NCI-H1930 (cell line): ENCODE measurements at places on chromosomes 13 and 19.

DNA sequence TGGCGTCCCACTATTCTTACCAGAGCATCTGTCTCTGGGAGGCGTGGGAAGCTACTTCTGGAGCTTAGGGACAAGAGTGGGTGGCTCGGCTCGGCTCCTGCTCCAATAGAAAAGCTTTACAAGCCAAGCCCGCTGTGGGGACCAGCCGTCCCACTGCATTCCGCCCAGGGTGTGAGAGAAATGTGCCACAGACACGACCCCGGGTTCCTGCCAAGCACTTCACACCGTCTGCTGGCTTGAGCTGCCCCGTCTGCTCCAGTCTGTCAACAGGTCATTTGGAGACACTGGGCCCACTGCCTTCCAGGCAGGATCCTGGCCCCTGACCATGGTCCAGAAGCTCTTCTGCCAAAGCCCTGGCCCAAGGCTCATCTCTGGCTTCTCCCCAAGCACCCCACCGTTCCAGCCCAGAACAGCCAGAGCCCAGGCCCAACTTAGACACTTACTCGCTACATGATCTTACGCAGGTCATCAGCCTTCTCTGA, 6.5 kb upstream of the FKRP start:
- no peak for DNase-seq

- DNase-seq: no peak
These were observed 937.9 kb downstream of the EFNB2 start for GRCh38 chr13:105597573-105597972.

DNA sequence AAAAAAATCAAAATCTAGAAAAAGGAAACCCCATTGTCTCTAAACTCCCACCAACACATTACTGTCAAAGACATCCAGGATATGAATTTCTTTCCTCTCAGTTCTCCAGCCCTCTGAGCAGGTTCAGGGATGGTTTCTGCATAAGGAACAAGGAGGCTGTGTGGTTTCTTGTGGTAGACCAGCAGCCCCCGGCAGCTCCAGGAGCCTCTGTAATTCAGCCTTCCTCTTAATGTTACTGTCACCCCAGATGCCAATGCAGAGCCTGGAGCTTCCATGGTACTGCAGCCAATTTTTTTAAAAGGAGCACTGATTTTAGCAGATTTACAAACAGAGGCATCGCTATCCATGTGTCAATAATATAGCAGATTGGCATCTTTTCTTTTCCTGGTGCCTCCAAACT, 100.6 kb upstream of the FAM216B start:
- DNase-seq: no peak

GRCh38 chr19:38666663-38667511, 19.4 kb downstream of the ACTN4 start:
- DNase-seq: no peak

GRCh38 chr13:65217471-65217995, 2012.6 kb downstream of the PCDH9 start:
- DNase-seq: no peak

DNA sequence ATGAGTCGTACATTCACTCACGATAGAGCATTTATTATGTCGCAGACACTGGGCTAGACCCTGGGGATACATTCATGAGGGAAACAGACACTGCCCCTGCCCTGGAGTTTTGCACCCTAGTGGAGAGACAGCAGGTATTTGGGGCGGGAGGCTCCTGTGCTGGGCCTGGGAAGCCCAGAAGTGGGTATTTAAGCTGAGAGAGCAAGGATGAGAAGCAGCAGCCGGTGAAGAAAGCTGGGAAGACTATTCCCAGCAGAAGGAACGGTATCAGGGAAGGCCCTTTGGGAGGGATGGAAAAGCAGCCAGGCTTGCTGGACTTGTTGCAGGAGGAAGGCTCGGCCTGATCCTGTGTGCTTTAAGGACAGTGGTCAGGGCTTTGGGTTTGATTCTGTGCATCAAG, 54.5 kb downstream of the CDADC1 start:
- DNase-seq: no peak

- DNase-seq: no peak
These were observed 2.4 kb upstream of the TGFBR3L start for GRCh38 chr19:7912144-7912696.

- DNase-seq: no peak
These were observed 62.2 kb downstream of the ZAR1L start for GRCh38 chr13:32252812-32253438.

- no peak for DNase-seq
These were observed 4.1 kb downstream of the SOX21 start for GRCh38 chr13:94708031-94708859.

DNA sequence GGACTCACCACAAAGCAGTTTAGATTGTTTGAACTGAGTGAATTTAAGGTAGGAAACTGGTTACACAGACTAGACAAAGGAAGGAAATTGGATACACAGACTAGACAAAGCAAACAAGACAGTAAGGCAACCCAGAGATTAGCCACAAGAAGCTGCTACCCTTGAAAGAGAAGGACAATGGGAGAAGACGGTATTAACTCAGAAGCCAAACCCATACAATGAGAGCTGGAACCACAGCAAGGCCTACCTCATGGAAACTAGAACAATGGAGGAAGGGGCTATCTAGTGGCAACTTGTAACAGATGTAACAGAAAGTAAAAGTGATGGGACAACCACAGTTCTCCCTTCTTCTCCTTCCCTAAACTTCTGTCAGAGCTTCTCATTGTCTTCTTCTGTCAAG, 410.9 kb upstream of the SPRY2 start:
- no peak for DNase-seq

- no peak for DNase-seq
These were observed 5.8 kb downstream of the KRTDAP start for GRCh38 chr19:35484252-35485036.

DNA sequence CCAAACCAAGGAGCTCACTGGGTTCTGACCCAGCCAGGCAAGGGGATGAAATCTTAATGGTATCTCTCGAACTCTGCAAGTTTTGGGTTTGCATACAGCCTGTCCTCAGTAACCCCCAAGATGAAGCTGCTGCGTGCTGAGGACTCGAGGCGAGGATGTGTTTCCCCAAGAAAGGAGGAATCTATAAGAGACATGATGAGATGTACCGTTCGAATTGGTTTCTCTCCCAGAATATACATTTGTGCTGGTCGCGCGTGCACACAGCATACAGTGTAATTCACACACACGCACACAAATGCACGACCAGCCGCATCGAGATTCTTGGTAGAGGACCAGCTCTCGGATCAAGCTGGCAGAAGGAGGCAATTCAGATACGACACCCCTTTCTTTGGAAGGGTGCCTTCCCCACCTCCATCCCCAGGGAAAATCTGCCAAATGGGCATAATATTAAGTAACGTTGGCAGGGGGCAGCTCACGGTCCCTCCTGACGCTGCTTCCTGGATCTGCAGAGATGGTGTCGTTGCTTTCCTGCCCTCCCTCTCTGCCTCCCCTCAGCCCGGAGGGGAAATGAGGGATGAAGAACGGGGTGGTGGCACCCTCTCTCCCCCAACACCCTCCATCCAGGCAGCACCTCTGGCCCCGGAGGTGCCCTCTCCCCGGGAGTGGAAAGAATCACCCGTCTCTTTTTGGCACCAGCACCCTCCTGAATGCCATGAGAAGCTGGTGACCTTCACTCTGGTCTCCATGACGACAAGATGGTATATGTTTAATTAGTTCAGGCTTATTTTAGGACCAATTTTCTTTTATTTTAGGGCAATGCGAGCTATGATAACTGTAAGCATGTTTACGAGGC, 310.2 kb downstream of the ZNF536 start:
- no peak for DNase-seq

GRCh38 chr19:22519152-22519551, 97.0 kb upstream of the ZNF98 start:
- DNase-seq: no peak

- DNase-seq: no peak
These were observed 17.4 kb downstream of the ZC3H4 start for GRCh38 chr19:47096100-47096704.

GRCh38 chr13:83980331-83980730, 98.1 kb upstream of the SLITRK1 start:
- no peak for DNase-seq

- DNase-seq: no peak
These were observed 59.1 kb downstream of the CEBPG start for GRCh38 chr19:33432446-33433170.

DNA sequence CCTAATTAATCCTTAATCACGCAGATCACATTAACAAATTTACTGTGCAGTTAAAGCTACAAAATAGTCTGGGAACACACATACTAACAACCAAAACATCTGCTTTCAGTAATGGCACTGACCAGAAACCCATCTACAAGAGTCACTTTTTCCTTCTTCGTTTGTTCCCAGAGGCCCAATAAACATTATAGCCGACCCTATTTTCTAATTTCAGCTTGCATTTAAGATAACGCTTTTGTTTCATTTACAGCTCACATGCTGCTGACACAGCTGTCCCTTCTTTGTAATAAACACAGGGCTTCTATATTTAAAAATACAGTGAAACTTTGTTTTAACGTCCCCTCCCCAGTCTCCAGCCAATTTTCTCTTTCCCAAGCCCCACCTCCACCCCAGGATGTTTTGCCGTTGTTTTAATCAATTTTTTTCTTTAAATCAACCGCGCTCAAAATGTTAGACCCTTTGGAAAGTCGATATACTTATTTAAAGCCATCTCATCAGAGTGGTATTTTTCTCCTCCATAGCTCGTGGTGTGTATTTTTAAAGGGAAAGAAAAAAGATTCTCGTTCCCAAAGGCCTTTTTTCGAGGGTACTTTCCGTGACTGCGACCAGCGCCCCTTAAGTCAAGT, 1.7 kb upstream of the WBP4 start:
- peak; percentile 37 for DNase-seq

- no peak for DNase-seq
These were observed 205.5 kb downstream of the USP12 start for GRCh38 chr13:26965952-26966700.

DNA sequence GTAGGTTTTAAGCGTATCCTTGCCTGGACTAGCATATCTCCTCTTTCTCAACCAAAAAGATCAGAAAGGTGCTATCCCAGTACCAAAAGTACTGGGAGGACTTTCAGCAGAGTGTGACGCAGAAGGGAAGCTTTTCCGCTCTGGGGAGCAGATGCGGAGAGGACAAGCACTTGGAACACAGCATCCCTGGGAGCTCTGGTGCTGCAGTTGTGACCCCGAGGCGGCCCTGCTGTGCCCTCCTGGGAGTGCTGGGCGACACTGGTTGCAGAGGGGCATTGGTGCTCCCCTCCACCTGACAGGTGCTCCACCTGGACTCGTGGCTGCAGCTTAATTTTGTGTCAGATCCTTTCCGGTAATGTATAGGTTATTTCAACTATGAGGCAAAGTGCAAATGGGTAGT, 3.4 kb downstream of the NAXD start:
- DNase-seq: no peak

- no peak for DNase-seq
These were observed 193.9 kb upstream of the RNF113B start for GRCh38 chr13:98370806-98371515.

GRCh38 chr19:3851254-3852176, 17.3 kb downstream of the ZFR2 start:
- no peak for DNase-seq

- no peak for DNase-seq
These were observed 767.4 kb downstream of the SLITRK6 start for GRCh38 chr13:85031771-85032170.

GRCh38 chr13:76636829-76637228, 249.4 kb downstream of the KCTD12 start:
- no peak for DNase-seq

GRCh38 chr13:18993884-18994660, 187.6 kb downstream of the TUBA3C start:
- no peak for DNase-seq

GRCh38 chr19:45218911-45219743, 26.1 kb downstream of the EXOC3L2 start:
- no peak for DNase-seq

DNA sequence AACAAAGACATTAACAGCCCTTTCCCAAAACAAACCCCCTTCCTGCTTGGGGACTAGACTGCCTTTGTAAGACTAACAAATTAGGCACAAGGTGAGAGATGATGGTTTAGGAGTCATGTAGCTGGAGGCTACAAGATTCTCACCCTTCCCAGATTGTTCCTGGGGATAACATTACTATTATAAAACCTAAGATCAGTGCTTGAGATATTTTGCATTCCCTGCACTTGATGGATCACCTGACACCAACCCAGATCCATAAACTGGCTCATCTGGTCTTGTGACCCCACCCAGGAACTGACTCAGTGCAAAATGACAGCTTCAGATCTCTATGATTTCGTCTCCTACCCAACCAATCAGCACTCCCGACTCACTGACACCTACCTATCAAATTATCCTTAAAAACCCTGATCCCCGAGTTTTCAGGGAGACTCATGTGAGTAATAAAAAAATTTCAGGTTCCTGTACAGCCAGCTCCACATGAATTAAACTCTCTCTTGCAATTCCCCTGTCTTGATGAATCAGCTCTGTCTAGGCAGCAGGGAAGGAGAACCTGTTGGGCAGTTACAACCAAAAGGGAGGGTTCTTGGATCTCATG, 2.4 kb upstream of the ZNF616 start:
- no peak for DNase-seq

GRCh38 chr13:107518292-107518691, 697.0 kb downstream of the LIG4 start:
- DNase-seq: no peak

GRCh38 chr19:29450306-29450705, 75.5 kb upstream of the VSTM2B start:
- no peak for DNase-seq

GRCh38 chr19:52492201-52492993, 35.1 kb upstream of the ZNF808 start:
- no peak for DNase-seq
